ENCODE measurements at places on chromosomes 4 and X.

- DNase-seq: no peak
Observed at GRCh38 chr4:113462286-113462685, 299.3 kb downstream of the CAMK2D start.

DNA sequence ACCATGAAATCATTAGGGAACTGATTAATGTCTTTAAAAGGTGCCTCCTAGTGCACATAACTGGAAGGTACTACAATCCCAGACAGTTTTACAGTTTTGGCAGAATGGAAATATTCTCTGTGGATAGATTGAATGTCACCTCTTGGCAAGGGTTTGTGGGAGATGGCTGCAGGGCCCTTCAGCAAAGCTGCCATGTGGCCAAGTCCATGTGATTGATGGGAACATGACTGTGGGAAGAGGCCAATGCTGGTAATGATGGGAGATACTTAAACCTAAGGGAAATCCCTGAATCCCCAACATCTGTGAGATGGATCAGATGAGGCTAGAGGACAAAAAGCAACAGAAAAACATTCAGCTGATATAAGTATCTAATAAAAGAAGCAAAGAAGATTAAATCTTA lies 493.7 kb downstream of the MAGEE1 start:
- no peak for DNase-seq

DNA sequence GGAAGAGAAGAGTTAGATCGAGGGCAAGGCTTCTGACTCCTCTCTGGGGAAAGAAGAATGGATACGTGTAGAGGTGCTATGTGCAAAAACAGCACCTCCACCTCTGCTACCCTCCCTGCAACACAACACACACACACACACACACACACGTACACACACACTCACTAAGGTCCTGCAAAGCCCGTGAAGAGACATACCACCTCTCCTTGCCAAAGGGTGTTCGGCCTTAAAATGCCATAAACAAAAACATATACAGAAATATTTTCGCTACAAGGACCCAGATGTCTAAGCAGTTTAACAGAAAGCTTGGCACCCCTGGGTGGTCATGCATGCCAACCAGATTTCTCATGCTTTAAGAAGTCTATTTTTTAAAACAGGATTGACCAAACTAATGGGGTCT lies 1.5 kb downstream of the TIFA start:
- no peak for DNase-seq

DNA sequence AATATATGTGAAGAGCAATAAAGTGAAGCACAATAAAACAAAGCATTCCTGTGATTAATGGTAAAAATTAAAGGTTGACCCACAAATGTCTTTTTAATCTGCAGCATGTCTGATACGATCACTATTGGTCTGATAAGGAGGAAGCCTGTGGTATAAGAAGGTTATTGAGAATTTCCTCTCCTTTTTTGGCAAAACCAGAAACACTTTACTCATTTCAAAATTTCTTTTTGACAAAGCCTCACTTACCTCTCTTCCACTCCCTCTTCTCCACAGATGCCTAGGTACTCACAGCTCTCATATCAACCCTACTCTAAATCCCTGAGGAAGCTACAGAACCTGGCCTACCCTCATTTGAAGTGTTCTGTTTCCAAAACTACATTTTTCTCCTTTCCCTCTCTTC lies 56.1 kb downstream of the TSPAN5 start:
- DNase-seq: no peak

- no peak for DNase-seq
Observed at GRCh38 chr4:109969087-109969486, 56.4 kb downstream of the EGF start.

DNA sequence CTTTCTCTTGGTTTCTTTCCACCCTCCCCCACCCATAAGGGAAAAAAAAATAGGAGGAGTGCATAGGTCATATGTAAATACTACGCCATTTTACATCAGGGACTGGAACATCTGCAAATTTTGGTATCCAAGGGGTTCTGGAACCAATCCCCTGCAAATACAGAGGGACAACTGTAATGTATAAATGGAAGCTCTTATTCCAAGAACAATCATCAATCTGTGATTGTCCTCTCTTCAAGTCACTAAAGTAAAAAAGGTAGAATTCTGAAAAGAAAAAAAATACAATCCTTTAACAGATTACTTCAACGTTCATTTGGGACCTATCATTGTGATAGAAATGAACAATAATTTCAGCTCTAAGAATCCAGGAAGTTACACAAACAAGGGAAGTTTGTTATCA lies 13.6 kb downstream of the PPA2 start:
- DNase-seq: no peak

DNA sequence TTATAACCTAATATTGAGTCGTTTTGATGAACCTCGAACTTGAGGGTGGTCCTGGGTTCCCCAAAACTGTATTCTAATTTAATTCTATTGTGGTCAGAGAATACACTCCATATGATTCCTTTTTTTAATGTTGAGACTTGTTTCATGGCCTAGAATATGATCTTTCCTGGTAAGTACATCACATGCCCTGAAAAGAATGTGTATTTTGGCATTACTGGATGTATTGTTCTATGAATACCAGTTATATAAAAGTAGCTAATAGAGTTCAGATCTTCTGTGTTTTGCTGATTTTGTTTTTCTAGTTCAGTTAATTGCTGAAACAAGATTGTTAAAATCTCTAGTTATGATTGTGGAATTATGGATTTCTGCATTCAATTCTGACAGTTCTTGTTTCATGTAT lies 18.8 kb downstream of the PRRG1 start:
- DNase-seq: no peak

- DNase-seq: no peak
Observed at GRCh38 chr4:126023896-126024295, 709.1 kb downstream of the FAT4 start.

GRCh38 chr4:29259556-29259955 lies 1460.6 kb upstream of the PCDH7 start:
- no peak for DNase-seq

DNA sequence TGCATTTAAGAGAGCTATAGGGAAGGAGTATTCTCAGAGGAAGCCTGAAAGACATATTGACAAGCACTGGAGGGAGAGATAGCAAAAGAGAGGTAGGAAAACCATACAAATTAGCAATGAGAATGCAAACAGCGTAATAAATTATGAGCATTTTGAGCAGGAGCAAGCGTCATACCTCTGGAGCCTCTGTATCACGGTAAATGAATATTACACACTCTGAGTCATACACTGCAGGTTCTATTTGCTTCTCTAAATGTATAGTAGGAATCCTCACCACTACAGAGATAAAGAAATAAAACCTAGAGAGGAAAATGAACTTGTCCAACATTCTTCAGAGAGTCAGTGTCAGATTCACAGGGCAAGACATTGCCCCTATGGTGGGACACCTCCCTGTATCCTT lies 46.4 kb upstream of the GABRE start:
- DNase-seq: no peak

DNA sequence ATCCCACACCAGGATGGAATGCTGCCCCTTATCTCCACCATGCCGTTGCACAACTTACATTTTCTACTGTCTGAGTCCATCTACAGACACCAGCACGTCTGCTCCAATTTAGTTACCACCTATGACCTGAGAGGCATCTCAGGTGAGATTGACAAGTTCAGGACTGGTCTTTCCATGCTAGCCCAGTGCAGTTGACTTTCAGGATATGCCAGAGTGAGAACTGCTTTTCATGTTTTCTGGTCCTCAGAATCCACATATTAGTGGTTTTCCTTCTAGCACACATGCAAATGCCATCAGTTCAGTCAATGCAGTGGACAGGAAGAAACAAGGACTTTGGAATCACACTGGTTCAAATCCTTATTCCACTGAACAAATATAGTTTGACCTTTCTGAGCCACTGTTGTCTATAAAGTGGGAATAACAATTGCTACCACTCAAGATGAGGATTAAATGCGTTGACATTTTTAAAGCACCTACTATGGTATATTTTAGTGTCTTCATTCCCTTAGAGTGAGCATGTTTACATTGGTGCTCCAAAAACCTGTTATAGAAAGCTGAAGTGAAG lies 38.1 kb upstream of the ANXA3 start:
- no peak for DNase-seq

GRCh38 chr4:177006331-177006730 lies 213.6 kb upstream of the VEGFC start:
- no peak for DNase-seq

- DNase-seq: no peak
Observed at GRCh38 chrX:40391662-40392061, 189.1 kb upstream of the ATP6AP2 start.

DNA sequence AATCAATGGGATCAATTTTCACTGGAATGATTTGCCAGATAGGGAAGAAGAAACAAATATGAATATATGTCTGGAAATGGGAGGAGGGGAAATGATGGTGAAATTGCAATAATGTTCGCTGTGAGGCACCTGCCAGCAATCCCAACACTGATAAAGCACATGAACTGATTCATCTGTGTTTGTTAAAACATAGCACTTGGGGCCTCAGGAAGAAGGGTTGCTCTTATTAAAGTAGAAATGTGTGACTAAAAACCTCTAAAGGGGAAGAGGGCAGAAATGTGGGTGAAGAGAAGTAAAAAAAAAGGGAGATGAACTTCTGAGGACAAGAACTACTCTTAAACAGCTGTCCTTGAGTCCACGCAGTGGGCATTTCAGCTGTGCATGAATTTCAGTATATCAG lies 101.4 kb downstream of the C4orf51 start:
- DNase-seq: no peak

DNA sequence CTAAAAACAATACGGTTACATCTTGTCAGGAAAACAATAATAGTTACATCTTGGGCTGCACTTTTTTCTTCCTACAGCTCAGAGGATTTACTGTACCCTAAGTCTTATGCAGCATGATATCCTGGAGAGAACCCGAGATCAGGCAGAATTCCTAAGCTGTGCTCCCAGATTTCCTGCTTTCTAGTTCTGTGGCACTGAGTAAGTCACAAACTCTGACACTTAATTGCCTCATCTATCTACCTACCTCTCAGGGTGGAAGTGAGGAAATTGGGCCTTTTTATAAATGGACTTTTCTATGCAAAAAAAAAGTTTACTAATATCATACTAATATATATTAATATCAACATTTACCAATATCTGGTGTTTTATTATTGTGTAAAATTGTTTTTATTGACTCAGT lies 438.5 kb downstream of the INPP4B start:
- no peak for DNase-seq

- DNase-seq: no peak
Observed at GRCh38 chr4:5048721-5049120, 2.6 kb upstream of the STK32B start.

- DNase-seq: peak; percentile 51
Observed at GRCh38 chr4:83852085-83852451, 316.2 kb downstream of the GPAT3 start.

GRCh38 chrX:46965125-46965758 lies 53.0 kb downstream of the JADE3 start:
- no peak for DNase-seq

DNA sequence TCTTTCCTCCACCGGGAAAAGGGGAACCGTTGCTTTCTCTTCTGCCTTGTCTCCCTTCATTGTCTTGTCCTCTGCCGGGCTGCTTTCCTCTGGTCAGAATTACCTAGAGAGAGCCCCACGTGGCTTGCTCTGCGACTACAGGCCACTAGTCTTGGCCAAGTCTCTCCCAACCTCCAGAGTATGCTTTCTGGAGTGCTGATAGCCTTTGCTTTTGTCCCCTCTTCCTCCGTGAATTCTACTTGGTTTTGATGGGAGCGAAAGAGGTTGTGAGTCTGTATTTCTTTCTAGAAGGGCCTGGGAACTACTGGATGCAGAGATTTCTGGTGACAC lies 5.3 kb upstream of the POU4F2 start:
- no peak for DNase-seq

GRCh38 chr4:149766135-149766534 lies 49.5 kb downstream of the IQCM start:
- DNase-seq: no peak

DNA sequence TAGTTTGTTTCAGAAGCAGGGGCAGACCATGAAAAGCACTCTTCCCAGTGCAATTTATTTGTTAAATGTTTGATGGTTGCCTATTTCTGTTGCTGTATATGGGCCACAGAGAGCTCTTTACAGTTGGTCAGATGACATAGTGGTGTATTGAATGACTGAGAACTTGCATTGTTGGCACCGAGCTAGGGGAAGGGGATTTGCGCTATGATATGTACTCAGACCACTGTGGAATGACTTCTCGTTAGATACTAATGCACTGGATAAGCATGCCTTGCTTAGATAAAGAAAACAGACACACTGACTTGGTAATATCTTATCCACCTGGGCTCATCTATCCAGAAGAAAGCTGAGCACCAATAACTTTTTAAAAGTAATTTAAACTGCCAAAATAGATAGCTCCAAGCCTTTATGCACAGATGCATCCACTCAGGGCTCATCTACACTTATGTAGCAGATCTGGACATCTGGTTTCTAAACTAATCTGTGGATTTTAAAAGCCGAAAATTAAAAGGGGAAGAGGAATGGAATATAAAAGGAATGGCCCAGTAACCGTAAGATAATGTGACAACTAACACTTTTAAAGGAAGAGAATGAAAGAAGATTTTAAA lies 132.7 kb downstream of the GATB start:
- DNase-seq: no peak

- DNase-seq: no peak
Observed at GRCh38 chr4:24245491-24245820, 338.9 kb downstream of the DHX15 start.

- no peak for DNase-seq
Observed at GRCh38 chr4:186514271-186514950, 41.0 kb downstream of the MTNR1A start.

- DNase-seq: no peak
Observed at GRCh38 chr4:37243722-37244582, 591 bp upstream of the NWD2 start.

- no peak for DNase-seq
Observed at GRCh38 chr4:7238300-7238960, 46.1 kb downstream of the SORCS2 start.

GRCh38 chr4:124790471-124790870 lies 77.9 kb upstream of the ANKRD50 start:
- no peak for DNase-seq

GRCh38 chr4:77120886-77121508 lies 36.0 kb upstream of the CCNG2 start:
- no peak for DNase-seq

DNA sequence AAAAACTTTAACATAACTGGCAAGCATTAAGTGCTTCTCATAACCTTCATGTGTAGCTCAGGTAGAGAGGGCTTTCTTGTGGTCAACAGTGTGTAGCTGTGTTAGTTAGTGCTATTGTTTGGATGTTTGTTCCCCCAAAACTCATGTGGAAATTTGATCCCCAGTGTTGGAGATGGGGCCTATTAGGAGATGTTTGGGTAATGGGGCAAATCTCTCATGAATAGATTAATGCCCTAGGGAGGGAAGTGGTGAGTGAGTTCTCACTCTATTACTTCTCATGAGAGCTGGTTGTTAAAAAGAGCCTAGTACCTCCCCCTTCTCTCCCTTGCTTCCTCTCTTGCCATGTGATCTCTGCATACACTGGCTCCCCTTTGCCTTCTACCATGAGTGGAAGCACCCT lies 16.5 kb upstream of the SLC25A43 start:
- no peak for DNase-seq

- no peak for DNase-seq
Observed at GRCh38 chr4:25368315-25368714, 8.7 kb upstream of the ANAPC4 start.

GRCh38 chr4:88138561-88138960 lies 19.9 kb downstream of the ABCG2 start:
- DNase-seq: peak; percentile 32

GRCh38 chrX:125404667-125405160 lies 85.0 kb downstream of the TEX13C start:
- DNase-seq: no peak

All from fibroblast of skin of left quadriceps (primary cell).